ENCODE measurements at places on chromosomes 16 and 17.

DNA sequence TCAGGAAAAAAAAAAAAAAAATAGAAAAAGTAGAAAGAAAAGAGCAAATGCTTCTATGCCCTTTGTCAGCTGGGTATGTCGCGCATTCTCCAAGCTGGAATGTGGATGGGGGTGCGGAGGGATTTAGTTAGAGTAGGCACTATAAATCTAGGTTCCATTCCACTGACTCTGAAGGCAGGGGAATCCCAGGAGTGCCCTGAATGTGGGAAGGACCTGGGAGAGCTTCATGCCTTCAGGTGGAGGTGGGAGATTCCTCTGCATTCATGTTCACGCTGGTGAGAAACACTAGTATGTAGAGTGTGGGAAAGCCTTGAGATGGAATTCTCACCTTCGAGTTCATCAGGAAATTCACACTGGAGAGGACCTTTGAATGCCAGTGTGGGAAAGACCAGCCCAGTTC, 12.4 kb downstream of the ZNF232 start:
- no peak for DNase-seq

GRCh38 chr16:7026639-7027038, 306.0 kb upstream of the RBFOX1 start:
- DNase-seq = no peak

DNA sequence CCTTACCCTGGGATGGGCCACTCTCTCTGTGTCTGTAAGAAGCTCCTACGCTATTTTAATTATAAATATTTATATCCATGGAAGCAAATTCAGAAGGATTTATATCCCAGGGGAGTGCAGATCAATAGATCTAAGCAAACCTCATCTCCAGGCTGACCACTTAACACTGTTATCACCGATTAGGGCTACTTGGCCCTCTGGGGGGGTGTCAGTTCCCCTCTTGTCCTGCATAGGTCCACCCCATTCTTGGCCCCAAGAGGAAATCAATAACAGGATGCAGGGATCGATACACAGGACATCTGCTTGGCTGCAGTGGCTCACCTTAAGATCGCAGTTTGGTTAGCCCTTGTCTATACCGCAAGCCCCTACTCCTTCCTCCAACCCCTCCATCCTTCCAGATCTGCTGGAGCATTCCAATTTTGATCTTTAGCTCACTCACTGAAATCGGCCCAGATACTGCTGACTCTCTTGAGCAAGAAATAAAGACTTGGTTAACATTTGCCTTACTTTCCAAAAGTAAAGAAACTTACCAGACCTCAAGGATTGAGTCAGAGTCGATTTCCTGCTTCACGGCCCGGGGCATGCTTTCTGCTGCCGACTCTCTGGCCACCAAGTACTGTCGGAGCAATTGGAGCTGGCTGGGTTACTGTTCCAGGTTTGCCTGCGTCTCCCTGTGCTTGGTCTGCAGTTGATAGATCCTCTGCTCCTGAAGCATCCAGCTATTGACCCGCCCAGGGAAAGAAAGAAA, 112.3 kb upstream of the PMFBP1 start:
- no peak for DNase-seq

GRCh38 chr17:16507918-16508533, 16.0 kb upstream of the LRRC75A start:
- DNase-seq = no peak
